NCI-H510A (cell line): ENCODE measurements at places on chromosomes 3 and 15.

- DNase-seq = no peak
Observed at GRCh38 chr3:67377299-67377698, 277.1 kb downstream of the SUCLG2 start.

GRCh38 chr3:36943601-36944000 lies 1.3 kb downstream of the TRANK1 start:
- no peak for DNase-seq

DNA sequence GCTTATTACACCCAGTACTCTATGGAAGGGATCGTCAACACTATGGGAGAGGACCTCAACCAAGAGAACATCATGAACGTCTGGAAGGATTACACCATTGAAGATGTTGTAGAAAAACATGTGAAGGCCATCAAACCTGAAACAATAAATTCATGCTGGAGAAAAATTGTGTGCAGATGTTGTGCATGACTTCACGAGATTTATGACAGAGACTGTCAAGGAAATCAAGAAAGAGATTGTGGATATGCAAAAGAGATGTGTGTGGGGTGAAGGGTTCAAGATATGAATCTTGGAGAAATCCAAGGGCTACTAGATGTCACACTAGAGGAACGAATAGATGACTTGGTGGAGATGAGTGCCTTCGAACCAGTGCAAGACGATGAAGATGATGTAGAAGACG lies 3.5 kb upstream of the PARP16 start:
- DNase-seq = no peak

- no peak for DNase-seq
Observed at GRCh38 chr3:151589311-151589710, 128.4 kb upstream of the IGSF10 start.

- no peak for DNase-seq
Observed at GRCh38 chr3:33218446-33219174, at the start of gene SUSD5. SUSD5 (minus strand) TSS chr3:33218810; CDS start chr3:33218797, 13 bp downstream.

- DNase-seq = no peak
Observed at GRCh38 chr3:143510601-143511000, 337.7 kb downstream of the SLC9A9 start.

GRCh38 chr3:177479630-177480029 lies 282.3 kb upstream of the TBL1XR1 start:
- no peak for DNase-seq

GRCh38 chr3:57434041-57434440 lies 110.1 kb downstream of the DNAH12 start:
- DNase-seq = no peak

GRCh38 chr15:72852273-72852672 lies 68.7 kb upstream of the ADPGK start:
- no peak for DNase-seq

- no peak for DNase-seq
Observed at GRCh38 chr3:15300323-15301078, 31.9 kb downstream of the SH3BP5 start.

DNA sequence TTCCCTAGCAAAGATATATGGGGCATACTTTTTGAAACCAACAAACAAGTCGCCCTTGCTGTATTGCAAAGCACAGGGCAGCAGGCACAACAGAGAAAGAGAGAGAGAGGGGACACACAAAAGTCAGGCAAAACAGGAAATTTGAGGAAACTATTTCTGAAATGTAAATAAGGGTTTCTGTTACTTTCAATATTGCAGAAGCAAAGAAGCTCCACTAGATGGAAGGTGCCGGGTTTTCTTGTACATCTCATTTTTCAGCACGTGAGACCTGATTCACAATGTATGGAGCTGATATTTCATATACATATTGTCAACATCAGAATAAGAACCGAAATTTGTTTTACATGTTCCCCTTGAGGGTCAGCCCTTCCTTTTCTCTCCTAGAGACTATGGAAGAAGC lies 127.4 kb downstream of the FOXP1 start:
- DNase-seq = no peak

- no peak for DNase-seq
Observed at GRCh38 chr15:29451201-29451781, 181.7 kb upstream of the NSMCE3 start.

DNA sequence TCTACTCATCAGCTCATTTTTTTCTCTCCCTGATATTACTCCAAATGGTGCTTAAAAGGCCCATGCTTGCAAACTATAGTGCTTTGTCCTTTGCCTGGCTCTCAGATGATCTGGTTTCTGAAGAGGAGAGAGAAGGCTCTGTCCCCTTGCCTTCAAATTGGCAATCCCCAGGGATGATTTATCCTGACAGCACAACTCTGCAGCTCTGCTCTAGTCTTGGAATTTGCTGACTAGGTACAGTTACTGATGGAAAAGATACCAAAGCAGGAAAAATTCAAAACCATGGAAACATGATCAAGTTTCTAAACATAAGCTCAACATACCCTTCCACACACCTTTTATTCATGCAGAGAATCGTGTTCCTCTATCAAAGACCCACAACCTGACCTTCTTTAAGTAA lies 106.7 kb upstream of the CADPS start:
- no peak for DNase-seq

DNA sequence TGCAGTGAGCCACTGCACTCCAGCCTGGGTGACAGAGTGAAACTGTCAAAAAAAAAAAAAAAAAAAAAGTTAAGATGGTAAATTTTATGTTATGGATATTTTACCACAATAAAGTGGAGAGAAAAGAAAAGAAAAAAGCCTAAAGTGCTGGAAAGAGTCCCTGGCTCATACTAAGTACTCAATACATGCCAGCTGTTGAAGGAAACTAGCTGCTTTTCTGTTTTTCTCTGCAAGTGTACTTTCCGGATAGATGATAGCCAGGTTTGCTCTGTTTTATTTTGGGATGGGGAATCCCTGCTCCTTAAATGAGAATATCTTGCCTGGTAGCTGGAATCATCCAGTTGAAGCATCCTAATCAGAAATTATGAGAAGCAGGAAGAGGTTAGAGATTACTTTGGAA lies 10.9 kb downstream of the EID1 start:
- DNase-seq = no peak

GRCh38 chr3:164222197-164222596 lies 856.1 kb downstream of the SI start:
- DNase-seq = no peak

DNA sequence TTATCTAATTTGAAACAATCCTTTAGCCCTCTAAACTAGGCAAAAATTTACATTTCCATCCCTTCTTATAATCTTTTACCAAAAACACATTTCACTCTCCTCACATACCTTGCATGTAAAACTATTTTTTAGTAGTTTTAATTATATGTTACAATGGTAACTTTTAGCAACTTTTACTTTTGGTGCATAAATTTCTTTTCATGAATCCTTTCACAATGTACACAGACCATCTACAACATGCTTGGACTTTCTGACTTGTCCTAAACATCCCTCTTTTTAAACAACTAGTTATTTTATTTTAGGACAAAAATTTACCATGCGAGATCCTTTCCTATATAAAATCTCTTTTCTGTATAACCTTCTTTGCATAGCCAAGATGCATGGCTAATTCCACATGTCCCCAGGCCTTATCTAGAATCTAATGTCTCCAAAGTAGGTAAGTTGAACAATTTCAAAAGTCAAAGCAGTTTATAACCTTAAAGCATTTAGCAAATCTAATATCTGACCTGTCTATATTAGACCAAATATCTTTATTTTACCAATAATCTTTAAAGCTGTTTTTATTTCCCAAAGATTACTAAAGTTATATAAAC lies 14.4 kb upstream of the ALDH1L1 start:
- DNase-seq = no peak

DNA sequence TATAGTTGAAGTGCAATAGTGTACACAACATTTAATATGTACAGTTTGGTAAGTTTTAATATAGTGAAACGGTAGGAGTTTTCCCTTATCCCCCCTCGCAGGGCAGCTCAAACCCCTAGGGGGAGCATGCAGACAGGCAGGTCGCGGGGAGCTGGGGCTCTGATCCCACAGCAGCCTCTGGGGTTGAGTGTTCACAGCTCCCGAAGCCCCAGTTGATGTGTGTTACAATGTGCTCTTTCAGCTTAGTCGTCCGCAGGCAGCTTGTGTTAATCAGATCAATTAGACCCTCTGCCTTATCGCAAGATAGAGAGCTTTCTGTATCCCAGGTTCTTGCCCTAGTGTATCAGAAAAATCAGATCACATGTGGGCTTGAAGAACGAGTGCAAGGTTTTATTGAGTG lies 143.1 kb upstream of the CHRNA7 start:
- no peak for DNase-seq

DNA sequence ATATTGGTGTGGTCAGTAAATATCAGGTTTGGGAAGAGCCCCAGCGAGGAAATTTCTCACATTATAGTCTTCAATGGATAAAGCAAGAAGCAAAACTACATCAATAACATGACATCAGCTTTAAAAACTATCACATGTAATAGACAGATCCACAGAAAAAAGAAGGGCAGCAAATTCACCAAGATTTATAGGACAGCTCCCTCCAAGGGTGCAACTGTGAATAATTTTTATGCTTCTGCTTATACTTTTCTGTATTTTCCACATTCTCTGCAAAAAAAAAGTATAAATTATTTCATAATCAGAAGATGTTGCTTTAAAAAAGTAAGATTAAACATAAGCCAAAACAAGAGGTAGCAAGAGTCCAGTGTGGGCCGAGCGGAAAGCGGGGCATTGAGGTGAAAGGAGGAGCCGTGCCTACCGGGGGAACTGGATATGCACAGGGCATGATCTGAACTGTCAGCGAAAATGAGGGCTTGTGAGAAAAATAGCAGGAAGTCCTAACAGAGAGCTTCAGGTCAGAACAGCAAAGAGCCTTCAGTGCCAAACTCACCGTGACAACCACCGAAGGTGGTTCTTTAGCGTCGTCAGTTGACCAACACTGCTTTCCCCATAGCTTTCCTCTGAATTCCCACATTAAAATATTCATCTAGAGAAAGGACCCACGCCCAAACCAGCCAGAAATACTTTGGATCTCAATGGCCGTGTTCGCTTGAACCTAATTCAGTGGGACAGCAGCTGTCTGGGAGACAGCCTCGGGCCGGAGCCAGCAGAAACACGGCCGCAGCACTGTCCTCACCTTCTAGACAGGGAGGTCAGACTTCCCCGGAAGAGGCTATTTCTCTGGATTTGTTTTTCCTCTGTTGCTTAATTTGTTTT lies 59.8 kb downstream of the FAM174B start:
- DNase-seq = no peak

- peak; percentile 52 for DNase-seq
Observed at GRCh38 chr15:51829376-51830275, at the start of gene TMOD3. TMOD3 (plus strand) TSS chr15:51829653; CDS start chr15:51862885, 33,232 bp downstream.

GRCh38 chr15:65920825-65921309 lies 51.6 kb downstream of the RAB11A start:
- no peak for DNase-seq

- no peak for DNase-seq
Observed at GRCh38 chr3:124553178-124553577, 177.1 kb upstream of the UMPS start.

DNA sequence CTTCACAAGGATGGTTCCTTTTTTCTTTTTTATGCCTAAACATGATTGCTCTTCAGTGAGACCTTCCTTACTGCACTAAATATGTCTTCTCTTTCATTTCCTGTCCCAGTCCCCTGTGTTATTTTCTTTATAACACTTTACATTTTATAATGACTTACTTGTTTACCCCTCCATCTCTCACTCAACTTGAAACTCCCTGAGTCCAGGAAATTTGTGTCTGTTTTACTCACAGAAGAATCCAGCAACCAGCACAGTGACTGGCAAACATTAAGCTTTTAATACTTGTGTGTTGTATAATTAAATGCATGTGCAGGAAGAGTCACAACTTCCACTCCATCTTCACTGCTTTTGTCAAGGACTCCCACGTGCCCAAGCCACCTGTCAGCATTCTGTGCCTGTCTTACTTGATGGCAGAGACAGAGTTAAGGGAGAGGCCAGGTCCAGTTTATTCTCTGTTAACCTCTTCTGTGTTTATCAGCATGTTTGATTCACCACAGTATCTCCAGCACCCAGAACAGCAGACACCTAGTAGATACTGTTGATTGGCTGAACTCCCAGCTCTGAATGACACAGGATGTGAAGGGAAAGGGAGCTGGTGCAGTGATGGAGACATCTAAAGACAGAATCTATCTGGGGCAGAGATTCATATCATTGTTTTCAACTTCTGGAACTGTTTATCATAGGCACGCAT lies 42.8 kb downstream of the SSR3 start:
- no peak for DNase-seq

GRCh38 chr3:139934613-139935015 lies 371 bp upstream of the CLSTN2 start:
- peak; percentile 60 for DNase-seq

DNA sequence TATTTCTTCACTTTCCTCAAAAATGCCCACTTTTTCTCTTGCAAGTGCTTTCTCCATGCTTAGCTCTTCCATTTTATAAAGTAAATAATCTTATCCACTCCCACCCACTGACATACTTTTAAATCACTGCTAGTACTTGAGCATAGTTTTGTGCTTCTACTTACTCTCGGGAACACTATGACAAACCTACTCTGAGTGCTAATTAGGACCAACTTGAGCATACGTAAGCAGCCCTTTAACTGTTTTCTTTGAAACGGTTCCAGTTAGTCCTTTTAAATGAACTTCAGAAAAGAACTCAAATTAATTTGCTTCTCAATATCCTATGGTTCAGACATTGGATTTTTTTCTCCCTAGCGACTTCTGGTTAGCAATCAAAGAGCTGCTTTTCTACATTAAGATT lies 280.0 kb upstream of the SOX2 start:
- no peak for DNase-seq

- no peak for DNase-seq
Observed at GRCh38 chr3:144590854-144591253, 619.2 kb downstream of the DIPK2A start.

- no peak for DNase-seq
Observed at GRCh38 chr3:109772520-109772919, 435.2 kb upstream of the DPPA4 start.

DNA sequence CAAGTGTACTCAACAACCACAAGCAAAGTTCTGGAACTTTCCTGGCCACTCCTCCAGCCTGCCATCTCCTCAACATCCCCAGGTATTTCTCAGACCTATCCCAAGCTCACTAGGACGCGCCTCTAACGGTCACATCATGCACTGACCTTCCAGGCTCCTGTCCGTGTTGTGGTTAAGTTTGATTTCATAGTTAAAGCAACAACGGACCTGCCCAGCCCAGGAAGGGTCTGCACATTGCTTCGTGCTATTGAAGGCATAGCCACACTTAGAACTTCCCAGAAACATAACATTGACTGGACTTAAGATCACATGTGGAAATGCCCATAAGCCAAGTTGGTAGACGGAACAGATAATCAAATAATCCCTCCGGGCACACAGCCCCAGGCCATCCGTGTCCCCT lies 85.1 kb downstream of the OCA2 start:
- no peak for DNase-seq

DNA sequence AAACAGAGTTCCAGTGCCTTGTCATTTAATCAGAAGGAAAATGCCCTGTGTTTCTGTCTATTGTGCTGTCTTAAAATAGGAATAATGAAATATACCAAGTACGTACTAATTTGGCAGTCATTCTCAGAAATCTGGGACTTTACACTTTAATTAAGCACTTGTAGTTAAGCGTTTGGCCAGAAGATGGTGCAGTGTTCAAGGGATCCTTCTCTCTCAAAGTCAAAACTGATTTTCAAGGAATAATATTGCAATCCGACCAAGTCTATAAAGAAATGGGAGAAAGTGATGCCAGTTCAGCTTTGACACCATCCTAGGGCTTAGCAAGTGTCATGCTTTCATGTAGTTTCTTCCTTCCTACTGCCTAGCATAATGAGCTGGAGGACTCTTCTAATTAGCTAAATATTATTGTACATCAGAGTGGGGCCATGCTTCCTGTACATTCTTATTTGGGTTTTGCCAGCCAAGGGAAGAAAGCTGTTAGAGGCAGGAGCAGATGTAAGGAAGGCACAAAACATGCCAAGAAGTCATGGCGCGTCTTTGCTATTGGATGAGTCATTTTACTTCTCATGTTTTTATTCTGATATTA lies 64.8 kb downstream of the SAMMSON start:
- DNase-seq = no peak
